Aorta (tissue), 5 donors: ENCODE measurements at places on chromosomes 5 and 9. TPM values are rescaled to one million over a fixed set of nuclear protein-coding genes. Genes with fewer than 3 reads are reported as not detected.

The PCDHB16 gene
- 5.1 TPM for total RNA-seq

The PCDHA11 gene
- total RNA-seq: 0.19 TPM

- DNase-seq: no peak
Measured at GRCh38 chr5:5298841-5299541, 123.5 kb upstream of the ICE1 start.

- DNase-seq: no peak
Measured at GRCh38 chr9:136558373-136558772, 12.5 kb upstream of the NOTCH1 start.

GRCh38 chr5:102628441-102629175 lies 126.5 kb upstream of the PAM start:
- no peak for DNase-seq

- no peak for DNase-seq
Measured at GRCh38 chr9:61673247-61673646, 483.4 kb downstream of the SPATA31A7 start.
